NCI-H2107 (cell line): ENCODE measurements at places on chromosomes 12 and 14.

DNA sequence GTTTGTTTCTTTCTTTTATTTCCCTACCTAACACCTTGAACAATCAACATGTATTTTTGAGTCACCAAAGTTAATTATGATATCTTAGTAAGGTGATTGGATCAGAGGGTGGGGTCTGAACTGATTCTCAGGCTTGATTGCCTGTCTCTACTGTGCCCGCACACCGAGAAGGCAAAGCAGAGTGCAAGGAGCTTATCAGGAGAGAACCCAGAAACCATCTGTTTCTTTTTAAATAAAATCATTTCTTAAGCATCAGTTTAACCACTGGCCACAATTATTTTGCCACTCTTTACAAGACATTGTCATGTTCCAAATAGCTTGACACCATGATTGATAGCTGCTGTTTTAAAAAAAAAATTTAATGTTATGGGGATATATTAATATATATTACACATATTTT, 3.1 kb downstream of the GARIN2 start:
- DNase-seq = no peak

GRCh38 chr12:5650281-5650680, 218.4 kb downstream of the NTF3 start:
- DNase-seq = no peak

- DNase-seq = no peak
These were observed 451.3 kb downstream of the GLT1D1 start for GRCh38 chr12:129304529-129304928.

- DNase-seq = no peak
These were observed 2.6 kb downstream of the GARIN2 start for GRCh38 chr14:67191768-67192290.
